ENCODE measurements at places on chromosomes 1 and 21. TPM values are rescaled to one million over a fixed set of nuclear protein-coding genes. Genes with fewer than 3 reads are reported as not detected.

LIN28A gene
- total RNA-seq = not detected

- DNase-seq = no peak
Measured at GRCh38 chr1:76142771-76143540, 68.4 kb downstream of the ST6GALNAC3 start.

DNA sequence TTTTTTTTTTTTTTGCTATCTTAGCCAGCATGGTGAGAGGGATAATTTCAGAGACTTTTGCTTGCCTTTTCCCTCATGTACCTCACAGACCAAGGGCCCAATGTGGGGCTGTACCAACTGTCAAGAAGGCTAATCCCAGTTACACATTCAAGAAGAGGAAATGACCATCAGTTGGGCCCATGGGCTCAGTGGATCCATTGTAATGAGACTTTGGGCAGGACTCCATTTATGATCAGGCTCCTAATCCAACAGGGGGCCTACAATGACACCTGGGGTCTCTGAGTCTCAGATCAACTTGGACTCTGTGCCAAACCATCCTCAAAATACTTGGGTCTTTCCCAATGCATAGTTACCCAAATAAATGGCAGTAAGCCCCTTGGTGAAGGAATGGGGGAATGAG, 450.4 kb upstream of the VAMP3 start:
- DNase-seq = no peak

GRCh38 chr1:199561334-199561733, 466.2 kb upstream of the NR5A2 start:
- DNase-seq = no peak

KCNT2 gene
- total RNA-seq = not detected

All from activated naive CD4-positive, alpha-beta T cell treated with anti-CD3 and anti-CD28 coated beads, Interleukin-2, amount 50 U/mL, for 72 hours (primary cell).